ENCODE measurements at places on chromosomes 7 and 10. TPM values are rescaled to one million over a fixed set of nuclear protein-coding genes. Genes with fewer than 3 reads are reported as not detected.

PHKG1 gene
- total RNA-seq: 1.2 TPM

SHLD2 gene
- total RNA-seq: 27.2 TPM

CALD1 gene
- 158 TPM for total RNA-seq

PALS2 gene
- 29.8 TPM for total RNA-seq

FEZF1 gene
- total RNA-seq: not detected

KIF11 gene
- total RNA-seq: 21.7 TPM

LYZL1 gene
- total RNA-seq: not detected

NPSR1 gene
- not detected for total RNA-seq

CALML3 gene
- not detected for total RNA-seq

LIPF gene
- not detected for total RNA-seq

CPA1 gene
- not detected for total RNA-seq

TCERG1L gene
- total RNA-seq: not detected

ODAD2 gene
- 0.20 TPM for total RNA-seq

ASZ1 gene
- total RNA-seq: not detected

SH2D4B gene
- not detected for total RNA-seq

SOSTDC1 gene
- not detected for total RNA-seq

PPP1R3A gene
- total RNA-seq: not detected

IQUB gene
- total RNA-seq: 0.37 TPM

RBM20 gene
- not detected for total RNA-seq

TYW1B gene
- total RNA-seq: 2.6 TPM

CH25H gene
- 0.78 TPM for total RNA-seq

PIK3CG gene
- not detected for total RNA-seq

NPY gene
- total RNA-seq: not detected

ANXA8 gene
- 0.20 TPM for total RNA-seq

RTKN2 gene
- total RNA-seq: 0.37 TPM

EVX1 gene
- not detected for total RNA-seq

LRRD1 gene
- total RNA-seq: 0.20 TPM

RAB19 gene
- total RNA-seq: not detected

MRLN gene
- not detected for total RNA-seq

HOXA6 gene
- total RNA-seq: 8.8 TPM

ANXA11 gene
- 122 TPM for total RNA-seq

PHYHIPL gene
- total RNA-seq: not detected

C10orf105 gene
- total RNA-seq: under 0.01 TPM
